ENCODE measurements at places on chromosomes 2 and 18. TPM values are rescaled to one million over a fixed set of nuclear protein-coding genes. Genes with fewer than 3 reads are reported as not detected.

Gene PREB
- polyA plus RNA-seq = 51.3 TPM

DNA sequence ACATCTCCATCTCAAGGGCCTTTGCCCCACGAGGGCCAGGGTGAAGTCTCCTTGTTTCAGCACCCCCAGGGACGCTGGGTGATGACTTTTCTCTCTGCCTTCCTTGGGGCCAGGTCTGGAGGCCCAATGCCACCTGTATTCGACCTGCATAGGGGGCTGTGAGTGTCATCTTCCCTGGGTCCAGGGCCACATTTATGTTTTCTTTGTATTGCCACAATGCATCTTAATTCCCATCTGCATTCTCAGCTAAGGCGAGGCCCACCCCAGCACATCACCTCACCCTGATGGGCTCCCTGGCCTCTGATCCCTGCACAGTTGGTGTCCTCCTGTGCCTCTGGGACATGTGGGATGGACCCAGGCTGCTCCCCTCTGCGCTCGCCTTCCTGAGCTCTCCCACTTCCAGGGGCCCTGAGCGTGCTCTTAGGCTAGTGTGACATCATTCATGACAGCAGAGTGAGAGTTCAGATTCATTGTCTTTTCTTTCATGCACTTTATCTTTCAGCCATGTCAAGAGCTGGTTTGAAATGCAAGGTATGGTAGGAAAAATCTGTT, 122.0 kb upstream of the COPS8 start:
- DNase-seq = no peak

- DNase-seq = peak; percentile 56
Observed at GRCh38 chr18:54717673-54718407, 110.4 kb upstream of the RAB27B start.

DNA sequence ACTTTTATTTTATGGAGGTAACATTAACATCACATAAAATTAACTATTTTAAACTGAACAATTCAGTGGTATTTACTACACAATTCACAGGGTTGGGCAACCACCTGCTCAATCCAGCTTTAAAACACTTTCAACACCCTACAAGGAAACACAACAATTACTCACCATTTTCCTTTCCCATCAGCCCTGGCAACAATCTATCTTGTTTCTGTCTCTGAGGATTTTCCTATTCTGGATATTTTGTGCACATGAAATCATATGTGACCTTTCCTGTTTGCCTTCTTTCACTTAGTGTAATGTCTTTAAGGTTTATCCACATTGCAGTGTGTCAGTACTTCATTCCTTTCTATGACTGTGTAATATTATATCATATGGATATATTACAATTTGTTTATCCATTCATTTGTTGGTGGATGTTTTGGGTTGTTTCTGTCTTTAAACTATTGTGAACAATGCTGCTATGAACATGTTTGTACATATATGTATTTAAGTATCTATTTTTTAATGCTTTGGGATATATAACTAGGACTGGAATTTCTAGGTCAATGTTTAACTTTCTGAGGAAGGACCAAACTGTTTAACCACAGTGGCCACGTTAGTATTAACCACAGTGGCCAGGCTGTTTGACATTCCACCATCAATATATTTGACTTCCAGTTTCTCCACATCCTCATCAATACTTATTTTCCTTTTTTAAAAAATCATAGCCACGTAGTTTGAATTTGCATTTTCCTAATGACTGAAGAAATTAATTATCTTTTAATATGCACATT, 72.4 kb upstream of the KIF5C start:
- no peak for DNase-seq

GRCh38 chr2:60441800-60442199, 111.7 kb downstream of the BCL11A start:
- DNase-seq = no peak

- peak; percentile 12 for DNase-seq
Observed at GRCh38 chr2:64562148-64562784, 38.1 kb downstream of the AFTPH start.

- no peak for DNase-seq
Observed at GRCh38 chr2:88269836-88270235, 99.7 kb downstream of the THNSL2 start.

DNA sequence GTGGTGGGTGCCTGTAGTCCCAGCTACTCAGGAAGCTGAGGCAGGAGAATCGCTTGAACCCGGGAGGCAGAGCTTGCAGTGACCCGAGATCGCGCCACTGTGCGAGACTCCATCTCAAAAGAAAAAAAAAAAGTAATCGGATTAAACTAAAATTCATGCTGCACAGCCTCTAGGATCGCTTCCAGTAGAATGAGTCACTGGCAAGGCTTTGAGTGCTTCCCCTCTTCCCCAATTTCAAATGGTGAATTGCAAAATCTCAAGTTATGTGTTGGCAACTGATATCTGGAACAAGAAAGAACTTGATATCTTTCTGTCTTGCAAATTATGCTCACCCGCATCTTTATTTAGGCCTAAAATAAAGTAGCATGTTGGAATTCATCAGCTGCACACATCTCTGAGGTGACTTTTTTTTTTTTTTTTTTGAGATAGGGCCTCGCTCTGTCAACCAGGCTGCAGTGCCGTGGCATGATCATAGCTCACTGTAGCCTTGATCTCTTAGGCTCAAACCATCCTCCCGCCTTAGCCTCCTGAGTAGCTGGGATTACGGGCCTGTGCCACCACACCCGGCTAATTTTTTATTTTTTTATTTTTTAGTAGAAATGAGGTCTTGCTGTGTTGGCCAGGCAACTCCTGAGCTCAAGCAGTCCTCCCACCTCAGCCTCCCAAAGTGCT, 12.7 kb downstream of the TTC39C start:
- DNase-seq = no peak

All from SK-N-SH (cell line).